ENCODE measurements at places on chromosomes 1 and 21.
A peak's percentile ranks its signal among the peaks of the same experiment; 100 is the strongest.

GRCh38 chr1:243246916-243247315 lies 8.2 kb downstream of the CEP170 start:
- H3K27ac ChIP-seq, result no peak overlapping the region
- peaks cover 9% of the 10 kb centered on the region for H3K4me1 ChIP-seq
- H3K27me3 ChIP-seq, result no peaks in the 10 kb centered on the region
- no peak overlapping the region for H3K4me3 ChIP-seq
- DNase-seq, result no peak

GRCh38 chr1:15453734-15454133 lies 2.8 kb upstream of the CELA2A start:
- H3K4me1 ChIP-seq, result no peaks in the 10 kb centered on the region
- H3K36me3 ChIP-seq, result no peaks in the 10 kb centered on the region
- H3K27me3 ChIP-seq, result no peaks in the 10 kb centered on the region
- no peak overlapping the region for H3K27ac ChIP-seq

DNA sequence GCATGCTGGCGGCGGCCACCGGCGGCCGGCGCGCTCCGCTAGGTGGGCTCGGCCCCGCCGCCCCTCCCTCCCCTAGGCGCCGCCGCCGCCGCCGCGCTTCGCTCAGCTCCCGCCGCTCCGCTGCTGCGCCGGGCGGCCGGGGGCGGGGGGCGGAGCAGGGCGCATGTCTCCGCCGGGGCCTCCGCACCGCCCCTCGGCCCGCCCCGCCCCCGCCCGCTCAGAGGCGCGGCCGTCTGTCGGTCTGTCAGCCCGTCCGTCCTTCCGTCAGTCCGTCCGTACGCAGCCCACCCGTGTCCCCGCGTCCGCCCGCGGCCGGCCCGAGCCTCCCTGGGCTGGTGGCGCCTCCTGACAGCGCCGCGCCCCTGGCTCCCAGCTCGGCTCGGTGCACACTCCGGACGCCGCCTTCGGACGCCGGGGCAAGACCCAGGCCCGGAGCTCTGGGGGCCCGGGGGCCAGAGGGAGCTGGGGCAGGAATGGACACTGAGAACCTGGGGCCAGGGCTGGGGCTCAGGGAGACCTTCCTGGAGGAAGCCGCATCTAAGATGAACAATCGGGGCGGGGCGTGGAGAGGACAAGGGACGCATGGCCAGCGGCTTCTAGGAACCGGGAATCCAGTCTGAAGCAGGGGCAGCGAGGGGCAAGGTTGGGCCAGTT lies at the start of gene GPR153:
Gene GPR153, minus strand, starts transcription at position 138 of the 654 bp plus-strand sequence. CDS start 6,193 bp downstream, outside the sequence.
- peaks cover 22% of the 10 kb centered on the region for H3K4me1 ChIP-seq
- H3K4me3 ChIP-seq, result peak within 1 kb of the TSS; percentile 63
- DNase-seq, result no peak
- H3K36me3 ChIP-seq, result no peaks in the 10 kb centered on the region
- no peaks in the 10 kb centered on the region for H3K27me3 ChIP-seq
- peak within 1 kb of the TSS; percentile 85 for H3K27ac ChIP-seq

- no peaks in the 10 kb centered on the region for H3K4me1 ChIP-seq
- H3K27me3 ChIP-seq, result no peaks in the 10 kb centered on the region
- no peak for DNase-seq
- H3K4me3 ChIP-seq, result no peak overlapping the region
- no peak overlapping the region for H3K27ac ChIP-seq
Observed at GRCh38 chr21:45724345-45724961, 80.9 kb downstream of the PCBP3 start.

DNA sequence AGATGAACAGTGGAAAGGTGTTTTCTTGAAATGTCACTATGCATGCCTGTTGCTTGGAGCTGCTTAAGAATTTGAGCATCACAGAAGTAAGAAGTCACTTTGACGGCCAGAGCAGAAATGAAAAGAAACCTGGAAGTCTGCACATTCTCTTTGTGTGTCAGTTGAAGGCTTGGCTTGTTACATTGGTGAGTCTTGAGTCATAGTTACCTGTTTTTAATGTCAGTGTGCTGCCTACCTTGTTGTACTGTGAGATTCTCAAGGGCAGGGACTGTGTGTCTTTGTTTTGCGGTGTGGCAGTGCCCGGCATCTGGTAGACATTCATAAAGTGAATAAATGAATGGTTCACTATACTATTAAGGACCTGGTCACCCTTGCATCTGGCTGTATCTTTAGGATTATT lies 9.9 kb downstream of the OTUD3 start:
- no peak overlapping the region for H3K4me3 ChIP-seq
- H3K27ac ChIP-seq, result no peak overlapping the region
- DNase-seq, result no peak
- no peaks in the 10 kb centered on the region for H3K27me3 ChIP-seq
- peaks cover 36% of the 10 kb centered on the region for H3K36me3 ChIP-seq
- peaks cover 10% of the 10 kb centered on the region for H3K4me1 ChIP-seq

- no peak overlapping the region for H3K4me3 ChIP-seq
- no peak overlapping the region for H3K27ac ChIP-seq
- H3K27me3 ChIP-seq, result no peaks in the 10 kb centered on the region
- H3K36me3 ChIP-seq, result peaks cover 17% of the 10 kb centered on the region
- H3K4me1 ChIP-seq, result no peaks in the 10 kb centered on the region
- DNase-seq, result no peak
Observed at GRCh38 chr1:51776408-51776807, 102.1 kb downstream of the NRDC start.

DNA sequence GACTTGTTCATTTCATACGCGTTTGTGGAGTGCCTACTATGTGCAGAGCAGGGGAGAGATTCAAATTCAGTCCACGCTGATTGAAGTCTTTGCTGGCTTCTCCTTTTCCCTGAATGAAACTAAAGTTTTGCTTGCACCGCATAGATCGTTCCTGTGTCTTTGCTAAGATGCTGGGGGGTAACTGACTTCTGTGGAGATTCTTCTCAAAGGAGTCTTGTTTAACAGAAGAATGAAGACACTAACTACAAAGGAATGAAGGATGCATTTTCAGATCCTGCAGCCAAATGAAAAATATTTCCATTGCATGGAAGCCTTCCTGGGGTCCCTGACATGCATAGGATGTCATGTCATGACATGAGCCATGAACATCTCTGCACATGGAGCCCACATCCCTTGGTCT lies 26.9 kb upstream of the H6PD start:
- no peaks in the 10 kb centered on the region for H3K27me3 ChIP-seq
- no peak overlapping the region for H3K4me3 ChIP-seq
- no peak overlapping the region for H3K27ac ChIP-seq
- H3K4me1 ChIP-seq, result peaks cover 3% of the 10 kb centered on the region
- no peak for DNase-seq
- H3K36me3 ChIP-seq, result no peaks in the 10 kb centered on the region

GRCh38 chr1:7554385-7555235 lies 216.5 kb upstream of the VAMP3 start:
- H3K27ac ChIP-seq, result no peak overlapping the region
- no peaks in the 10 kb centered on the region for H3K36me3 ChIP-seq
- H3K27me3 ChIP-seq, result no peaks in the 10 kb centered on the region

GRCh38 chr1:85351202-85351828 lies 74.9 kb upstream of the BCL10 start:
- H3K27me3 ChIP-seq, result no peaks in the 10 kb centered on the region
- H3K36me3 ChIP-seq, result peaks cover 8% of the 10 kb centered on the region
- no peaks in the 10 kb centered on the region for H3K4me1 ChIP-seq
- no peak overlapping the region for H3K4me3 ChIP-seq
- DNase-seq, result no peak

DNA sequence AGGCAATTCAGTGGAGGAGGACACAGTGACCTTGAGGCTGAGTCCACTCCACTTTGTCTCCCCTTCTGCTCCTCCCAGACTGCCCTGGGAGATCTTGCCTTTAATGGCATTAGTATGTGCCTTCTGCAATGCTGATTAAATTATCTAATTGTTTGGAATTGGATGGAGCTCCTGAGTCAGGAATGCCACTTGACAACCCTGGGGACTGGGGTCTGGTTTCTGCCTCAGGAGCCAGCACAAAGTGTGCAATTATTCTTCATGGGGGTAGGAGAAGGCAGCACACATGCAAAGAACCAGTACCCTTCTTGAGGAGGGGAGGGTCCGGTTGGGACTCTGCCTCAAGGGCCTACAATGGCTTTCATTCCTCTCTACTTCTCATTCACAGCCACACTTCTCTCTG lies 11.9 kb upstream of the PLXNA2 start:
- peaks cover 11% of the 10 kb centered on the region for H3K4me1 ChIP-seq
- no peak overlapping the region for H3K4me3 ChIP-seq
- no peak for DNase-seq
- no peaks in the 10 kb centered on the region for H3K27me3 ChIP-seq
- no peaks in the 10 kb centered on the region for H3K36me3 ChIP-seq

DNA sequence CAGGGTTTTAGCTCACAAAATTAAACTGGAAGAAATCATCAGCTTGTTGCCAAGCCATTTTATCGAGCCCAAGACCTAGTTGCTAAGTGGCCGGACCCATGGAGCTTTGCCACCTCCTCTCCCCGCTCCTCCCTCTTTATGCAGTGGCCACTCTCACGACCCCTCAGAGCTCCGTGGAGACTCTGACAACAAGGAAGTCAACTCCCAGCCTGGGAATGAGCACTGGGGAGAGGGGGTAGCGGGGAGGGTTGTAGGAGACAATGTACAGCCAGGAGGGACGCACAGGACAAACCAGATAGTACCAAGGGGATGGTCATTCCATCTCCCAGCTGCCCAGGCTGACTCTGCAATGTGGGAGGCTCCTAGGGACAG lies 250.9 kb downstream of the SIPA1L2 start:
- no peak for DNase-seq
- no peaks in the 10 kb centered on the region for H3K36me3 ChIP-seq
- H3K4me3 ChIP-seq, result no peak overlapping the region
- no peak overlapping the region for H3K27ac ChIP-seq

DNA sequence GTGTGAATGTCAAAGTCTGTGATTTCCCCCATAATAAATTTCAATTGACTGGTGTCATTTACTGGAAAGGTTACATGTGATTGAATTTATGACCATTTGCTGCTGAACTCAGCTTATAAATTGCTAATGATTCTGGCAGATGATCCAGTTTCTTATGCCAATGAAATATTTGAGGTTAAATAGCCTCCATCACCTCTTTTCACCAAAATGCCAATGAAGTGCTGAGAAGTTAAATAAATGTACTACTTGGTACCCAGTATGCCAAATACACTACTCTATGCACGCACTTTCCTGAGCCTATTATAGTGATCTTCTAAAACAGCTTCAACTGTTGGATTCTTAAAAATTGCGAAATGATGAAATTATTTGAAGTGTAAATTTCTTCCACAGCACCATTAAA lies 741.4 kb downstream of the PLA2G4A start:
- no peak for DNase-seq
- no peak overlapping the region for H3K27ac ChIP-seq
- no peaks in the 10 kb centered on the region for H3K27me3 ChIP-seq
- H3K4me3 ChIP-seq, result no peak overlapping the region

DNA sequence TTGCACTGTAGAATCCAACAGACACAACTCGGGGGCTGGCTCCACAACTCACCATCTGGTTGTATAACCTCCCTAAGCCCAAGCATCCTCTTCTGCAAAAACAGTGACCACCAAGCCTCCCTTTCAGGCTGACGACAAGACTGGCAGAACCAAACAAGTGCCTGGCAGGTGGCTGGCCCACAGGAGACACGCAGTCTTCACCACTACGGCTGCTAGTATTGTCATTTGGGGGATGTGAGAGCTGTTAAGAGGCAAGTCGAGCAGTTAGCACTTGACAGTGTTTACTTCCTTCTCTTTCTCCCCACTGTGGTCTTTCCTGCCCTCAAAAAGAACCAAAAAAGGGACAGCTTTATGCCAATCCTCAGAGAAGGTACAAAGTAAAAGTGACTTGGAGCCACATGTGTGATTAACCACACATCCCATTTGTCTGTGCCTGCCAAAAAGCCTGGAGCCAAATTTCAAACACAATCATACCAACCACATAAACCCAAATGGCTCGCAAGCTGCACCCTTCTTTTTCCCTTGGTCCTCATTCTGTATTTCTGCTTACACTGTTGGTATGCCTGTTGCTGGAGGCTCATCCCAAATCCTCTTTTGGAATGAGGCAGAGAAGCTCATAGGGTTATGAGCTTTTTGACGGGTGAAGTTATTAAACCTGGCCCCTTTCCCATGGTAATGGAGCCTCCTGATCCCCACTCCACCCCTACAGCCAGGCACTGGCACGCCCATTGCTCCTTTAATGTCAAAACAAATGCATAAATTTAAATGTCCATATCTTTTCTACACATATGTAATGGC lies 94.1 kb downstream of the TGFBR3 start:
- H3K4me3 ChIP-seq, result no peak overlapping the region
- peak overlapping the region; percentile 33 for H3K27ac ChIP-seq
- H3K4me1 ChIP-seq, result peaks cover 30% of the 10 kb centered on the region
- DNase-seq, result no peak

GRCh38 chr1:20731057-20731991 lies 1.2 kb downstream of the SH2D5 start:
- no peak for DNase-seq
- no peaks in the 10 kb centered on the region for H3K36me3 ChIP-seq
- H3K4me1 ChIP-seq, result peaks cover 22% of the 10 kb centered on the region
- H3K4me3 ChIP-seq, result peak overlapping the region; percentile 70
- no peak overlapping the region for H3K27ac ChIP-seq
- H3K27me3 ChIP-seq, result peaks cover 25% of the 10 kb centered on the region

DNA sequence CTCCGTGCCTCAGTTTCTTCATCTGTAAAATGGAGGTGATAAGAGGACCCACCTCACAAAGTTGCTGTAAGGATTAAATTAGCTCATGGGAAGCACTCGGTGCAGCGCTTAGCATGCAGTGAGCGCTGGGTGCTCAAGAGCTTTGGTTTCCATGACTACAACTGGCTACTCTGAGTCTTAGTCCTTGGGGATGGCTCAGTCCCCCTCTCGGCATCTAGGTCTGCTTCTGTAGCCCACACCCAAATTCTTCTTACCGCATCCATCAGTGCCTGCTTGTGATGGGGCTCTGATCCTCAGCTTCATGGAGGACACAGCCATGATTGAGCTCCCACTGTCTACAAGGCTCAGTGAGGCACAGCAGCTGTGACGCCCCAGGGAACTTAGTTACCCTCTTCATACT lies 159.0 kb downstream of the ACTL8 start:
- no peaks in the 10 kb centered on the region for H3K27me3 ChIP-seq
- no peak for DNase-seq
- no peak overlapping the region for H3K4me3 ChIP-seq
- no peak overlapping the region for H3K27ac ChIP-seq
- H3K36me3 ChIP-seq, result no peaks in the 10 kb centered on the region

DNA sequence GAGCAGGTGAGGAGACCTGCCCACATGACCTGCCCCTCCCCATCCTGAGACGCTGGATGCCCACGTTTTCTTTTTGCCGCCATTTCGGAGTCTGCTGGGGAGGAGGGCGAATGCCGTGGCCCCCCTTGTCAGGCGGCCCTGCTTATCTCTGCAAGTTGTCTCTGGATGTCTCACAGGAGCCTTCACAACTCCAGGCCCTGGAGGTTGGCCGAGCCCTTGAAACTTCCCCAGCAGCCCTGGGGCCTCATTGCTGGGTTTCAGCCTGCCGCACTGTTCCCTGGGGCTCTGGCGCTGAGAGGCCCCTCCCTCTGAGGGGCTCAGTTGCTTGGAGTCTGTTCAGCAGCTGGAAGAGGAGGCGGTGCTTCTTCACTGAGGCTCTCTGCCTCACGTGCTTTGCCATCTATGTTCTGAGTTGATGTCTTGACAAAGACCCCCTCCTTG lies 29.8 kb upstream of the ZBTB21 start:
- DNase-seq, result no peak
- no peaks in the 10 kb centered on the region for H3K27me3 ChIP-seq
- H3K4me3 ChIP-seq, result no peak overlapping the region
- H3K27ac ChIP-seq, result peak overlapping the region; percentile 36
